ENCODE measurements at places on chromosomes 3 and 15.
A peak's percentile ranks its signal among the peaks of the same experiment; 100 is the strongest.

GRCh38 chr3:108127301-108127988 is 36.6 kb upstream of the CD47 start:
- peak; percentile 45 for DNase-seq

DNA sequence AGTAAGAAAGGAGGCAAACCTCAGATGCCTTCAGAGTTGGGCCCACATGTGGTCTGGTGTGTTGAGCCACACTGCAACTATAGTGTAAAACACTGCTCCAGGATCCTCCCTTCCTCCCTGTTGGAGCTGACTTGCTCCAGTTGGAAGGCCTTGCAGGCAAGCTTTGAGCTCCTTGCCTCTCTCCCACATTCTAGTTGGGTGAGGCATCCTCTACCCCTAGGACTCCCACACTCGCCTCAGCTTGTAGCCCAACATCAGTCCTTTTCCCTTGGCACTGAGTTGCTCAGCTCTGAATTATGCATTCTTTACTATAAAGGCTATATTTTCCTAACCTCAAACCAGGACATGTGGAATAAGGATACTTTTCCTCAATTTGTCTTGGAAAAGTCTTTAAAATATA is 143.9 kb downstream of the NECTIN3 start:
- no peak for DNase-seq

GRCh38 chr3:46539443-46540005 is 26.6 kb downstream of the LRRC2 start:
- DNase-seq = no peak

GRCh38 chr3:126370055-126370454 is 12.8 kb upstream of the KLF15 start:
- no peak for DNase-seq

DNA sequence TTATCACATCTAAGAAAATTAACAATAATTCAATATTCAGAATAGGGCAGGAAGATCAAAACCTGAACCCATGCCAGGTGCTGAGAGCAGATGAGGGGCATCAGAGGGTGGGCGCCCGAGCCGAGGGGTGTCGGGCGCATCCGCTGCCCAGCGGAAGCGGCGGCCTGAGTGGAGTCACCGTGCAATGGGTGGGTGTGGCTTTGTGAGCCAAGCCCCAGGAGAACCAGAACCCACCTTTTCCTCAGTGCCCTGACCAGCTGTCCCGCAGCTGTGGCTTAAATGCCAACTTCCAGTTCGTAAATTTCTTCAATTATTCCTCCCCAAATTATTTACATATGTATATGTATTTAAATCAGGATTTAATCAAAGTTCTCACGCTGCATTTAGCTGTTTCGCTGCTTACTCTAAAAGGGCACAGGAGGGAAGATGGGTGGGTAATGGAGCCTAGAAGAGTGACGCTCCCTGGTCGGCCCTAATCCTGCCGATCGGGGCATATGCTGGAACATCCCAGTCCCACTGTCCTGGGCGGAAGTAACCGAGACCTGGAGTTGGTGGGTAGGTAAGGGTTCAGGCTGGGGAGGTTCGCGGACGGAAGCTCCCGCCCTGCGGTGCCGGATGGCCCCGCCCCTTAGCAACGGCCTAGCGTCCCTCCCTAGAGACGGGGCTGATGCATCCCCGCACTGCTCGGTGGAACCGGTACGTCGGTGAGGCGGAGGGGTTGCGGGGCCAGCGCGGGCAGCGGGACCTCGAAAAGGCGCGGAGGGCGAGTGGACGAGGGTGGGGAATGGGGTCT is 1.3 kb downstream of the DNAH1 start:
- DNase-seq = peak; percentile 57

DNA sequence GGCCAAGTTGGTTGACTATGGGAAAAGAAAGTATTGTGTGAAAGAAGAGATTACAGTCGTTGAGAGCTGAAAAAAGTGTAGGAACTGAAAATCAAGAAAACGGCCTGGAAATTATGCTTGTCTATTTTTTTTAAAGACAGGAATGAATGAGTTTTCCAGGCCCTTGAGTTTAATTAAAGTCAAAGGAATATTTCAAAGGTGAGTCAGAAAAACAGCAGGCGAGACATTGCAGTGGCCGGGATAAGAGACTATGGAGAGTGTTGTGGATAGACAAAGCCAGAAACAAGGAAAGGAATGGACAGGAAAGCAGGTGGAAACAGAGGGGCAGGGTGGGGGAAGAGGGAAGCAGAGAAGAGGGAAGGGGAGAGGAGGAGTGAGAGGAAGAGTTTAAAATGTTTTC is 275.1 kb upstream of the LRTM1 start:
- DNase-seq = no peak

- no peak for DNase-seq
These were observed 282.0 kb upstream of the TPM1 start for GRCh38 chr15:62760538-62760937.

- DNase-seq = no peak
These were observed 40.6 kb downstream of the WNT7A start for GRCh38 chr3:13839253-13839652.

DNA sequence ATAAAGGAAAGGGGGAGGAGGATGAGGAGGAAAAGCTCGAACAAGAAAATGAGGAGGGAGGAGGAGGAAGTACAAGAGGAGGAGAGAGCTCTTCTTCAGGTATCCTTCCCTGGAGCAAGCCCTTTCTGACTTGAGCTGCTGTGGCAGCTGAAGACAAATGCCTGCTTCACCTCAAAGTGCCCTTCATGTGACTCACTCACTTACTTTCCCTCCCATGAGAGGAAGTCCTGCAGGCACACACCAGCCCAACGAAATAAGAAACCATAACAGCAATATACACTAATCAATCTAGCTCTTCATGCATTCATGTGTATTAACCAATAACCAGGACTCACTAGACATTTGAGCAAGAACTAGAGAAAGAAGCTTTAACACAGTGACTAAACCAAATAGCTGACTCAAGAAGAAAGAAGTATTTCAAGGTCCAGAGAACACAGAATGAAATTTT is 251.9 kb downstream of the IGSF11 start:
- DNase-seq = no peak

- DNase-seq = no peak
These were observed 47.7 kb upstream of the GYG1 start for GRCh38 chr3:148943506-148944205.

GRCh38 chr3:157918402-157918801 is 187.8 kb downstream of the SHOX2 start:
- no peak for DNase-seq

DNA sequence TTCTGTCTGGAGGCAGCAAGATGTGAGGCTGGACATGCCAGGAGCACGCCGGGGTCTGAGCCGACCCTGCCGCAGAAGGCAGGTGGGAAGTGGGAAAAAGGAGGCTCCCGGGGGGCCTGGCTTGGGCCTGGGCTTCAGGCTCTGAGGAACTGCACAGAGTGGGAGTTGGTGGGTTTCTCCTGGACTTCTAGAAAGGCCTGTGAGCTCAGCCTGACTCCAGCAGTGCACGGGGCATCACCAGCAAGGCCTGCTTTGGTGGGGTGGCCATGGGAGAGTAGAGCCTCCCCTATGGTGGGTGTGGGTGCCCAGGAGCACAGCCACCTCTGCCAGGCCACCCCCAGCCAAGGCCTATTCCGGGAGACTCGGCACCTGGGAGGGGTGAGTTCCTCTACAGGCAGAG is 18.1 kb upstream of the SLC41A3 start:
- no peak for DNase-seq

GRCh38 chr15:26771578-26772153 is 1.2 kb downstream of the GABRB3 start:
- DNase-seq = no peak

DNA sequence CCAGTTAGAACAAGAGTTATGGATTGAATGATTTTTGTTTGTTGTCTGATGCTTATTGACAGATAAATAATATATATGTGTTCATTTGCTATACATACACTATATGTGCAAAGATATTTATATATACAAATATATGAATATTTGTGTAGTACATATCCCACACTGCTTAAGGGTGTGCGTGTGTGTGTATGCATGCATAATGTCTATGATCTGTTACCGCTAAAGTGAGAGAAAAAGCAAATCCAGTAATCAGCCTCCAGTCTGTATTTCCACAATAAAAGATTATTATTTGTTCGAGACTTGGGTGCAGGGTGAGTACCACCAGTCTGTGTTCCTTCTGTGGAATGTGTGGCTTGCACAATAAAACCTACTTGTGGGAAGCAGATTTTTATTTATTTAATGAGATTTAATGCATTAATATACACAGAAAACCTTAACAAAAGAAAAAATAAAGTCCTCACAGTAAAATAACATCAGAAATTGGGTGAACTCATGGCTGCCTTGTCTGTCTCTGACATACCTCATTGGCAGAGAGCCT is 366.0 kb upstream of the TBL1XR1 start:
- DNase-seq = no peak

- peak; percentile 19 for DNase-seq
These were observed 1.1 kb downstream of the ZBTB20 start for GRCh38 chr3:115146032-115146417.

All from stimulated activated naive CD4-positive, alpha-beta T cell treated with Interleukin-2 at 50 U/mL for 16 hours (primary cell).